ENCODE measurements at places on chromosomes 11 and 22. TPM values are rescaled to one million over a fixed set of nuclear protein-coding genes. Genes with fewer than 3 reads are reported as not detected.

DNA sequence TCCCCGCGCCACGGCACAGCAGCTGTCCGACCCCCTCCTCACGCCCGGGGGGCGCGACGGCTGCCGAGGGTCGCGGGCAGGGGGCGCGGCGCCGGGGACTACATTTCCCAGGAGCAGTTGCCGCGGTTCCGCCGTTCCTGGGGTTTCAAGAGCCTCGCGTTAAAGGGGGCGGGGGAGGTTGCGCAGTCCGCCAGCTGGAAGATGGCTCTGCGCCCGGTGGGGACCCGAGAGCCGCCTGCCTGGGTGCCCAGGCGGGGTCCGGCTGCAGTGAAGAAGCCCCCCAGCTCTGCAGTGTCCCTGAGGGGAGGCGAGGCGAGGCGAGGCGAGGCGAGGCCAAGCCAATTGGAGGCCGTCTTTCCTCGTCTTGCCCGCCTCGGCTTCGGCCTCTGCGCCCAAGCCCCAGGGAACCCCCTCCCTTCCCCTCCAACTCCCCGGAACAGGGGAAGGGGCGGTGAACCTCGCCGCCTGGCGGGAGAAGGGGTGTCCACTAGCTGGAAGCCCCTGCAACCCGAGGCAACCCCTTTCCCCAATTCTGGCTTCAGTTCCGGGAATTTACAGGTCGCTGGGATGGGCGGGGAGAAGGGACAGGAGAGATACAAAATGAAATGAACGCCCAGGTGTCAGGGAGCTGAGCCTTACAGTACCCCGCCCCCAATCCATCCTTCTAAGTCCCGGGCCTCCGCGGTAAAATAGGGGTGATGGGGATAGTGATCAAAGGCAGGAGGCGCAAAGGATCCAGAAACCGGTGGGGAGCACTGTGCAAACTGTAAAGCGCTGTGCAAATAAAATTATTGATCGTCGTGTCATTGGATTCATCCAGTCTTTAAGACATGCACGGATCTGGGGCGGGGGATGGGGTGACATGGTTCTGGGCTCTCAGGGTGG, 5.2 kb upstream of the GCAT start:
- peak; percentile 55 for DNase-seq

GRCh38 chr11:112437096-112437495, 176.4 kb upstream of the PLET1 start:
- DNase-seq: no peak

- no peak for DNase-seq
Observed at GRCh38 chr11:96162816-96163499, 180.0 kb downstream of the MAML2 start.

- DNase-seq: no peak
Observed at GRCh38 chr22:19393704-19394103, 37.8 kb downstream of the HIRA start.

GRCh38 chr11:43579919-43580276, 100.6 kb upstream of the HSD17B12 start:
- no peak for DNase-seq

DNA sequence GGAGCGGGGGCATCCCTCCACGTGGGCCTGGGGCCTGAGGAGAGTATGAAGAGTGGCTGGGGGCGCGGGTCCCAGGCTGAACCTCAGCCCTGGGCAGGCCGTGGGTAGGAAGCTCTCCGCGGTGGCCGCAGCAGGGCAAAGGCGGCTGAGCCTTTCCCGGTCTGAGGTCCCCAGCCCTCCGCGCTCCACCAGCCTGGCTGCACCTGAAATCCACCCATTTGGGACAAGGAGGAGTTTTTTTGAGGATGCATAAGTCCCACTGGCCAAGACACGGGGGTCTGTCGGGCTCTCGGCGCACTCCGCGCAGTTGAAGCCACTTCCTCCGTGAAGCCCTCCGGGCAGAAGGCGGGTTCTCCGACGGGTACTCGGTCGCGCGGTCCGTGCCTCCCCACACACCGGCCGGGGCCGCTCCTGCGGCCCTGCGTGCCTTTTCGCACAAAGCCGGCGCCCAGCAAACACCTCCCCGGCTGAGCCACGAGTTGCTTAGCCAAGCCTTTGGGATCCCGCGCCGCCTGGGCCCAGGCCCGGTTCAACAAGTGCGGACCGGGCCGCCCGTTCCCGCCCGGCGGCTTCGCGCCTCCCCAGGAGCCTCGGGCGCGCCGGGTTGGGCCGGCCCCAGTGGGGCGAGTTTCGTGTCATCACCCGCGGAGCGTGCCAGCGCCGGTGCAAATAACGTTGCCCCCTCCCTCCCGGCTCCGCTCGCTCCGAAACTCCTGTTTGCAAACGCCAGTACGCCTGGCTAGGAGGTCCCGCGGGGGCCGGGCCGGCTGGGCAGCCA, 666 bp upstream of the OVOL1 start:
- no peak for DNase-seq

- no peak for DNase-seq
Observed at GRCh38 chr11:65058419-65059054, at the start of gene NAALADL1. TSS of gene NAALADL1 (minus strand) at chr11:65058553. CDS start at chr11:65058521, 32 bp downstream.

DNA sequence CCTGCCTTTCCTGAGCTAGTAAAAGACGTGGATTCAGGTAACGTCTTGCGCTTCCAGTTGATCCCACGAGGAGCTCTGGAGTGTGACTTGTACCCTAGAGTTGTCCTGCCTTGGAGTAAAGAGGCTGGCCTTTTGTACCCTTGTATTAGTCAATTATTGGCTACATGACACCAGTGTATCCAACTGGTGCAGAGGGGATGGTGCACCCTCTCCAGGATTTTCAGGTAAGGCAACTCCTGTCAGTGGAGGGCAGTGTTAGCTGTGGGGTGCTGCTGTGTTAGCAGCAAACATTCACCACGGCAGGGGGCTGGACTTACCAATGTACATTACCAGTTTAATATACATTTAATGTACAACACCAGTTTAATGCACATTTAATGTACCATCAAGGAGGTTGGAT, 233.5 kb downstream of the MIAT start:
- no peak for DNase-seq

GRCh38 chr22:35477911-35478582, 62.6 kb upstream of the RASD2 start:
- no peak for DNase-seq

DNA sequence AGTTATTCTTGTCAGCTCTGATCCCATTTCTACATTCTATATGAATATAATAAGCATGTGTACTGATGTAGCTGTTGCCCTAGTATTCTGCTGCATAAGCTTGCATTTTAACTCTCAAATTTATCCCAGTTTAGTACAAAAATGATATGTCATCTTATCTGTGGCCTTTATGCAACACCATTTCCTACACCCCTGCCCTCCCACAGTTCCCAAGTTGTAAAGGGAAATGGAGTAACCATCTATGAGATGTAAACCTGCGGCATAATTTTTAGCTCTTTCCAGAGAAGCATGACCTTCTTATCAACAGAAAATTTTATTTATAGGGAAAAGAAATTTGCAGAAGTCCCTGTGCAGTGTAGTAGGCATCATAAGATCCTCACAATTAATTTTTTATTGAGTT, 18.9 kb upstream of the CARD18 start:
- DNase-seq: no peak

- DNase-seq: no peak
Observed at GRCh38 chr11:35811783-35812182, 132.1 kb upstream of the LDLRAD3 start.

DNA sequence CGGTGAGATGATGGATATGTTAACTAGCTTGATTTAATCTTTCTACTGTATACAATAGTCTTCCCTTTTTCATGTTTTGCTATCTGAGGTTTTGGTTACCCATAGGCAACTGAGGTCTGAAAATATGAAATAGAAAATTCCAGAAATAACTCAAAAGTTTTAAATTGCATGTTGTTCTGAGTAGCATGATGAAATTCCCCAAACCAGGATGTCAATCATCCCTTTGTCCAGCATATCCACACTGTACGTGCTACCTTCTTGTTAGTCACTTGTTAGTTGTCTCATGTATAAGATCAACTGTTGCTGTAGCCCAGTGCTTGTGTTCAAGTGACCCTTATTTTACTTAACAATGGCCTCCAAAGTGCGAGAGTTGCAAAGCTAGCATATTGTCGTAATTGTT, 21.2 kb upstream of the OR10W1 start:
- DNase-seq: no peak

DNA sequence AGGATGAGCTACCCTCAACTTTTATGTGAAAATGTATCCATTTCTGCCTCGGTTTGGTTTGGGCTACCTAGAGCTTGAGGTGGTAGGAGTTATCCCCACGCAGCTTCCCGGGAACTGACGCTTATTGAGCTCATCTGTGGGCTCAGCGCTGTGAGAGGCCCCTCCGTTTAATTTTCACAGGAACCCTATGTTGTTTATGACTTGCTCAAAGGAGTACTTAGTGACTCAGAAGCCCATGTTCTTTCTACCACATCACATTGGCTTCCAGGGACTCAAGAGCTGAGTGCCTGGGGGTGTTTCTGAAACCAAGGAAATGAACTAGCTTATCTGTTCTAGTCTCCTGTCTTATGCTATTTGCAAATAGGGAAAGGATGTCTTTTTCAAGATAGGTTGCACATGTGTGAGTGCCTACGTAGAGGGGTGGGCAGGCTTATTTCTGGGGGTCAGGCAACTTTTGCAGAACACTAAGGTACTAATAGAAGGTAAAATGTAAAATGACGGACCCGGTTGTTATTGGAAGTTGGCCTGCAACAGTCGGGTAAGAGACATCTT, 40.5 kb downstream of the MICAL2 start:
- no peak for DNase-seq

DNA sequence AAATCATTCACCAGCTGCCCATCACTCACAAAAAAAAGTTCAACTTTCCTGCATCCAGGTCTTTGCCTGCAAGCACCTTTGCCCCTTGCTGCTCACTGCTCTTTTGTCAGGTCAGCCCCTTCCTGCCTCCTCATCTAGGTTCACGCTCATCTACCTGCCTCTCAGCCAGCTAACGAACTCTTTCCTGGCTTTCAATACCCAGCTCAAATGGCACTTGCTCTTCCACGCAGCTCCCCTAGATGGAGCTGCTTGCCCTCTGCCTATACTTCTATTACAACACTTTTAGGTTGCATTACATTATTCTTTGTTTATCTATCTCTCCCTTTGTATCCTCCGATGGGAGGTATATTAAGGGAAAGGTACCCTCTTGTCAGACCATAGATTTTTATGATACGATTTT, 78.9 kb upstream of the TBCEL start:
- DNase-seq: no peak

- DNase-seq: no peak
Observed at GRCh38 chr11:44167046-44167445, 71.6 kb downstream of the EXT2 start.

- DNase-seq: no peak
Observed at GRCh38 chr11:12815129-12815480, 140.9 kb downstream of the TEAD1 start.

GRCh38 chr11:110199184-110199981, 97.0 kb downstream of the RDX start:
- DNase-seq: no peak

DNA sequence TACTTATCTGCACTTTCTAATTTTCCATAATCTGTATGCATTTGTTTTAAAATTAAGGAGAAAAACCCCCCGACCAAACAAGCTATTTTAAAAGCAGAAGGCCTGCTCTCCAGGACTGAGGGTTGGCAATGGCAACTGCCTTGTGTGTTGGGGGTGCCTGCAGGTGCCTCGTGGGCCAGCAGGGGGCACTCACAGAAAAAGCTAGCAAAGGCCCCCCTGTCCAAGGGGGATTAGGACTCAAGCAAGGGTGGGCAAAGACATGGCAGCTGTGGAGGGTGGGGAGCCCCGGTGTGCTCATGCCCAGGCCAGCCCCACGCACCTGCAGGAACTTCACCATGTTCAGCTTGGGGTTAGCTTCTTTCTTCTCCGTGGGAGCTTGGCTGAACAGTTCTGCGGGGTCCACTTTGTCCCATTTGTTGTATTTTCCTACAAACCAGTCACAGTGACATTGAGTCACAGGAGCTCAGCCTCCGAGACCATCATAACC, 10.3 kb downstream of the TOP3B start:
- DNase-seq: peak; percentile 71

- DNase-seq: no peak
Observed at GRCh38 chr11:61279934-61280659, 15.0 kb downstream of the VWCE start.

GRCh38 chr11:77512092-77512491, 38.2 kb upstream of the PAK1 start:
- no peak for DNase-seq

DNA sequence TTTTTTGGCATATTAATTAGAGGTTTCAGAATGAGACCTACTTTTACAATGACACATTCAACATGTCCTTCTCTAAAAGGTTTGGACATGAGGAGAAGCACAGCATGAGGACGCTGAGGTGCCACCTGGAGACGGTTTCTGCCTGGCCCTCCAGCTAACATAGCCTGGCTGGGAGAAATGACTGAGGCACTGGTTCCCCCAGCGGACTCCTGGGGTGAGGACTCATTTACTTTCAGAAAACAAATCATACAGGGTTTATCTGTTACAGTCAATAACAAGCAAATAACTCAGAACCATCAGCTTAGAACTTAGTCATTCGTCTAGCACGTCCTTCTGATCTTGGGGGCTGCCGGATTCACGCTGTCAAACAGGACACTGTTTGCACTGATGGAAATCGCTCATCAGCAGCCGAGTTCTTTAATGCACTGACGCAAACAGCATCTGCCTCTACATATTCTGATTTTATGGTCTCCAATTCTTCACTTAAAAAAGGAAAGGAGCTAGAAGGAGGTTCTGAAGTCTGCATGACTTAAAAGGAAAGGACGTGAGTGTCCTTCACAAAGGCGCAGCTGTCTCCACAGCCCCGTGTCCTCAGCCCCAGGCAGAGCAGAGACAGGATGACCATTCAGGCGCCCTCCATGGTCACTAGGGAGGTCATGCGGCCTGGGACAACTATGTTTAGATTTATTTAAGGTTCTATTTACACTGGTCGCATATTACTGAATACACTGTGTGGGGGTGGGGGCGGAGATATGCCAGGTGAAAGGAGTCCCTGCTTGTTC, 44.2 kb downstream of the CERK start:
- no peak for DNase-seq

GRCh38 chr11:73177778-73178539, 35.8 kb upstream of the FCHSD2 start:
- DNase-seq: peak; percentile 82

DNA sequence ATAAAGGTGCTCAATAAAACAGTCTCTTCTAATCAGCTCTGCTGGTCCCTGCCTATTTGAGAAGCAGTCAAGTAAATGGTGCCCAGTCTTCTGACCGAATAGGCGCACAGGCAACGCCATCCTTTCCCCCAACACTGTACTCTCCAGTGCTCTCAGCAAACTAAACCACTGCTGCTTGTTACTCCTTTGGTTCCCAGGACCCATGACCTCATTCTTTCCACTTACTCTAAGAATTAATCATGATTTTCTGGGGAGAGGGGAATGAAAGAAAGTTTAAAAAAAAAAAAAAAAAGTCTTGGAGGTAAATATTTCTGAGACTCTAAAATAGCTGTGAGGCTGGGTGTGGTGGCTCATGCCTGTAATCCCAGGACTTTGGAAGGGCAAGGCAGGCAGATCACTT, 63.7 kb downstream of the SGSM3 start:
- DNase-seq: no peak

GRCh38 chr11:103624708-103625623, 411.5 kb upstream of the DDI1 start:
- no peak for DNase-seq

Gene OR8D4
- total RNA-seq: not detected

Gene OVCH2
- not detected for total RNA-seq

Gene PGA5
- not detected for total RNA-seq

Gene C11orf86
- total RNA-seq: not detected

Gene MB
- not detected for total RNA-seq

Gene ACCS
- total RNA-seq: 14.3 TPM

Gene CRYAB
- total RNA-seq: not detected

Data from activated naive CD8-positive, alpha-beta T cell treated with anti-CD3 and anti-CD28 coated beads, Interleukin-2, amount 10 ng/mL, durations not matched to agents 7 days and 5 days (primary cell).